Lung (tissue), 17 donors: ENCODE measurements at places on chromosomes 1 and 21.
A peak's percentile ranks its signal among the peaks of the same experiment; 100 is the strongest.

DNA sequence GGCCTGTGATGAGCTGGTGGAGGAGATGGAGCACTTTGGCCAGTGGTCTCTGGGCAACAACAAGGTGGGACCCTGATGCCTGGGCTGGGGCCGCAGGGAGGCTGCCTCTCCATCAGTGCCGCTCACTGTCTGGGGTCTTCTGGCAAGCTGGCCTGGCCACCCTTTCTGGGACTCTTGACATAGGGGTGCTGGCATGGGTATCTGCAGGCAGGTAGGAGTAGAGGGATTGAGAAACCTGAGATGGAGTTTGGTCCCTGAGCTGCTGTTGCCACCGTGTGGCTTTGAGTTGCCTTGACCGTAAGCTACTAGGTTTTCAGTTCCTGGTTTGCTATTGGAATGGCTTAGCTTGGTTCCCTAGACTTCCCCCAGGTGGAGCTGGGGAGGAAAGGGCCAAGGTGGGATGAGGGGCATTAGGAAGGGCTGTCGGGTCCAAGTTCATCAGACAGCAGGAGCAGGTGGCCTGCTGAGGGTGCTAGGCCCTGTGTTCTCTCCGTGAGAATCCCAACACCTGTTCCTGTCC lies 13.2 kb upstream of the MFN2 start:
- DNase-seq = peak; percentile 29

GRCh38 chr1:202014915-202015661 lies 4.7 kb downstream of the ELF3 start:
- DNase-seq = no peak

DNA sequence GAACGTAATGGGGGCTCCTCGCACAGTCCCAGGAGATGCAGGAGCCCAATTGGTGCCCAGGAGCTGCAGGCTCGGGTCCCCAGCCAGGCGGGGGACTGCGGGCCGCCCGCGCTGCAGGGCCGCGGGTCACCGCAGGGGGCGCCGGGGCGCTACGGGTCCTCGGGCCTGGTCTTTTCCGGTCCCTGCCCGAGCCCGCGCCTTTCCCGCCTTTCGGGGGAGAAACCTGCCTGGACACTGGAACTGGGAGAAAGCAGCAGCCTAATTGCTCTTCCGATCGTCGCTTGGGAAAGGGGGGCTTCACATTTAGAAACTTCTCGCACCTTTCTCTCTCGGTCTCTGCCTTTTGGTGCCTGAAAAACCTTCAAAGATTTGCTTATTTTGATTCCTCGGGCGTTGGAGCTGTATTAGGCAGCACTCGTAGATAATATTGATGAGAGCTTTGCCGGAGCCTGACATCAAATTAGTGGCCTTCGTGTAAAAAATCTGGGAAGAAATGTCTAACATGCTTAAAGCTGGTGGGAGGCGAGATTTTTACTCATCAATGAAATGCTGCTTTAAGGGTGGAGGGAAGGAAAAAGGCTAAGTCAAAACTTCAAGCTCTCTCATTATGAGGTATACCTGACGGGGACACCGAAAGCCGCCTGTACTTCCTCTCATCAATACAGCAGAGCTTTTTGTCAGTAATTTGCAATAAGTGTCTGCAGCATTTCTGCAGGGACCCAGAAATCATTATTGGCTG lies 12.6 kb upstream of the BARHL2 start:
- DNase-seq = peak; percentile 54

GRCh38 chr1:178094739-178095645 lies 1.1 kb downstream of the RASAL2 start:
- DNase-seq = no peak

DNA sequence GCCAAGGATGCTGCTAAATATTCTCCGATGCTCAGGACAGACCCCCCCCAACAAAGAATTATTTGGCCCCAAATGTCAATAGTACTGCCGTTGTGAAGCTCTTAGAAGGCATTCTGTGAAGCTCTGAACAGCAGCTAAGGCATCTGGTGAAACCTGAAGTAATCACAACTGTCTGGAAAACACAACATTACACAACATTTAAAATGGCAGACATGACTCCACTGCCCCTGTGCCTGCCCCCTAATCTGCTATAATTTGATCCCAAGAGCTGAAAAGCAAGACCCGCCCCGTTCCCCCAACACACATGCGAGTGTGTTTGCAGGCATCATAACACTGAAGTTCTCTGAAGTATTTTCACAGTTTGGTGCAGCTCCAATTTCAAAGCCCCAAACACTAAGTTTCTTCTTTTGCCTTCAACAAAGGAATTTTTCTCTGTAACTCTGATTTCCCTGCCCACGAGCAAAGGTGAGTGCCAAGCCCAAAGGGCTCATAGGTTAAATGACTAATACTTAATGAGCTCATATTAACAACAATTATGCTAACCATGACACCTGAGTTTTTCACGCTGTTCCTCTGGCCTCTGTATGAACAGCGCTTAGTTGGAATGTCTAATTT lies 129.2 kb downstream of the CLIC6 start:
- no peak for DNase-seq

DNA sequence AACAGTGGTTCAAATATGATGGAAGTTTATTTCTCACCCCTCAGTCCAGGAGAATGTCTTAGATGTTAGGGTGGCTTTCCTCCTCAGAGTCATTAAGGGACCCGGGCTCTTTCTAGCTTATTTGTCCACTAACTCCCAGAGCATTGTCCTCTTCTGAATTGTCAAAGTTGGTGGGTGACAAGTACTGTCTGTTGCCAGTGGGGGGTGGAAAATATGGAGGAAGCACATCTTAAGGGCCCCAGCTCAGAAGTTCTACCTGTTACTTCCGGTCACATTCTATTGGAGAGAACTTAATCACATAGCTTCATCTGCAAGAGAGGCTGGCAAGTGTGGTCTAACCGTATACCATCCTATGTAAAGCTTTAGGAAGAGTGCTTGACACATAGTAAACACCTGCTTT lies 7.1 kb downstream of the CLIC4 start:
- no peak for DNase-seq

DNA sequence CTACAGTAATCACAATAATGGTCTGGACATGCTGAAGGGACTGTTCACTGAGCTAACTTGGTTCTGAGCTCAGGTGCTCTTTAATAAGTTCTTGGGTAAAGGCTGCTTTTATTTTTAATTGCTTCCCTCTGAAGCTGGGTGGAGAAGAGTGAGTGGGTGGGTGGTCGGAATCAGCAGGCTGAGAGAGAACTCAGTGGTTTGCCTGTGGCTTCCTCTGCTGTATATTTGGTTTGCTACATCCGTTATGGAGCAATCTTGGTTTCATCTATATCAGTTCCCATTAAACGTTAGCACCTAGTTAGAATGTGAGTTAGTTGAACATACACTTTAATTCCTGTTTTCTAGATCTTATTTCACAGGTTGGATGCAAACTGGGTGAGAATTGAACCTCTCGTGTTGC lies 23.3 kb downstream of the CNIH4 start:
- no peak for DNase-seq

- DNase-seq = no peak
These were observed 72.3 kb upstream of the UBE2U start for GRCh38 chr1:64131155-64131554.

GRCh38 chr21:46532080-46532479 lies 72.8 kb downstream of the S100B start:
- no peak for DNase-seq

- DNase-seq = no peak
These were observed 85.8 kb downstream of the GPR161 start for GRCh38 chr1:168050880-168051279.

- DNase-seq = no peak
These were observed 509.6 kb upstream of the USP24 start for GRCh38 chr1:55724551-55725325.

DNA sequence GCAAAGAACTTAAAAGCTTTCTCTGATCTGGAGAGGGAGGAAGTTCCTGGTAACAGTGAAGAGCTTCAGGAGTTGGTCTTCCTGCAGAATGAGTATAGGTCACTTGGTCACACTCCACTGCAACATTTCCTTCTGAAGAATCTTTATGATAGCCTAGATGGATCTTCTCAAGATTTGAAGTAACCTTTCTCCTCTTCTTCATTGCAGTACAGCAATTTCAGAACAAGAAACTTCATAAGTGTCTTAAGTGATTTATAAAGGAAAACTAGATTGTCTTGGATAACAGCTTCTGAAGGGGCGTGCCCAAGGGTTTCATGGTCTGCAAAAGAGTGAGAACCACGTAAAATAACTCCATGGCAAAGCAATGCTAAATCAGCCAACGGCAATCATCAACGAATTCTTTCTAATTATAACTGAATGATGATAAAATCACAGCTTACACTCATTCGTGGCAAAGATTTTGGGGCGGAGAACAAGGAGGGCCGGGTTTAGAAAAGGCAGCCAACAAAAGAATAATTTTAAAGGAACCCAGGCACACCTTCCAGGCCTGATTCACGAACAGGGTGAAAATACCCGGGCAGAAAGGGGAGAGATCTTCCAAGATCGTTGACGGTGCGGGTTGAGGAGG lies 53.9 kb upstream of the ASPM start:
- DNase-seq = peak; percentile 68

- no peak for DNase-seq
These were observed 78.7 kb downstream of the ATP1A1 start for GRCh38 chr1:116451702-116452101.

DNA sequence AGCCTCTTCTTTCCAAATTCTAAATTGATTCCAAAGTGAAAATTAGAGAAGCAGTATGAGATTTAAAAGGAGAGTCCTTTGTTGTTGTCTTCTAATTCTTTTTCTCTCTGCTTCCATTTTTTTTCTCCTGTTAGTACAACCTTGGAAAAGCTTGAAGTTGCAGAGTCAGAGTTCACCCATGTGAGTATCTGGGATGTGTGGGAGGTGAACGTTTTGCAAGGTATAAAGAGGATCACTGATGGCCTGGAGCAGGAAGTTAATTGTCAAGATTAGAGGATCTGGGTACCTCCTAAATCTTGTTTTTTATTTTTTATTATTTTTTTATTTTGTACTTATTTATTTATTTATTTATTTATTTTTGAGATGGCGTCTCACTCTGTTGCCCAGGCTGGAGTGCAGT lies 7.7 kb upstream of the PSMD4 start:
- no peak for DNase-seq
